ENCODE measurements at places on chromosomes 1 and 21.
A peak's percentile ranks its signal among the peaks of the same experiment; 100 is the strongest.

DNA sequence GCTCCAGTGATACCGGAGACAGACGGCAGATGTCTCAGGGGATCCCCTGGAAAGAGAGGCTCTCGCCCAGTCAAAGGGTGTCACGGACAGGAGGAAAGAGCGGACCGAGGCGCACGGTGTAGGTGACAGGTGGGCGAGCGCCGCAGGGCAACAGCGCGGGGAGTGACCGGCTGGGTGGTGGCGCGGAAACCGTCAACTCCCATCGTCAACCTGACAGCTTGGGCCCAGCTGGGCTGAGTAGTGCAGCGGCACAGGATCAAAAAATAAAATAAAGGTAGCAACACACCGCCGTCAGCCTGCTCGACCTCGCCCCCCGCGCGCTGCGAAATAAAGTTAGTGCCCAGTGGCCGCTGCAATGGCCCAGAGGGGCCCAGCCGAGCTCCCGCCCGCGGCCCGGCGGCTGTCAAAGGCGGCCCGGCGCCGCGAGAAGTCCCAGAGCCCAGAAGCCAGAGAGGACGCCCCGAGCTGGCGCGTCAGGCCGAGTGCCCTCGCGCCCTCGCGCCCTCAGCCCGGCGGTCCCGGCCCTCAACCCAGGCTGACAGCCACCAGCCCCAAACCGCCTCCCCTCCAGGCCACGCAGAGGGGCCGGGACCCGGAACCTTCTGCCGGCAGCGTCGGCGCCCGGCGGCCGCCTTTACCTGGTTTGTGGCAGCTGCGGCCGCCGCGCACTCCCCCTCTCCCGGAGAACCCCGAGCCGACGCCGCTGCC, at the start of gene LYST:
Gene LYST (minus strand): TSS at position 702 of the 708 bp plus-strand sequence. CDS start 36,489 bp downstream, outside the sequence.
- peak; percentile 35 for DNase-seq

- DNase-seq, result no peak
Observed at GRCh38 chr21:36047139-36047538, 13.2 kb downstream of the SETD4 start.

- DNase-seq, result no peak
Observed at GRCh38 chr1:24696041-24696755, 49.0 kb upstream of the CLIC4 start.

DNA sequence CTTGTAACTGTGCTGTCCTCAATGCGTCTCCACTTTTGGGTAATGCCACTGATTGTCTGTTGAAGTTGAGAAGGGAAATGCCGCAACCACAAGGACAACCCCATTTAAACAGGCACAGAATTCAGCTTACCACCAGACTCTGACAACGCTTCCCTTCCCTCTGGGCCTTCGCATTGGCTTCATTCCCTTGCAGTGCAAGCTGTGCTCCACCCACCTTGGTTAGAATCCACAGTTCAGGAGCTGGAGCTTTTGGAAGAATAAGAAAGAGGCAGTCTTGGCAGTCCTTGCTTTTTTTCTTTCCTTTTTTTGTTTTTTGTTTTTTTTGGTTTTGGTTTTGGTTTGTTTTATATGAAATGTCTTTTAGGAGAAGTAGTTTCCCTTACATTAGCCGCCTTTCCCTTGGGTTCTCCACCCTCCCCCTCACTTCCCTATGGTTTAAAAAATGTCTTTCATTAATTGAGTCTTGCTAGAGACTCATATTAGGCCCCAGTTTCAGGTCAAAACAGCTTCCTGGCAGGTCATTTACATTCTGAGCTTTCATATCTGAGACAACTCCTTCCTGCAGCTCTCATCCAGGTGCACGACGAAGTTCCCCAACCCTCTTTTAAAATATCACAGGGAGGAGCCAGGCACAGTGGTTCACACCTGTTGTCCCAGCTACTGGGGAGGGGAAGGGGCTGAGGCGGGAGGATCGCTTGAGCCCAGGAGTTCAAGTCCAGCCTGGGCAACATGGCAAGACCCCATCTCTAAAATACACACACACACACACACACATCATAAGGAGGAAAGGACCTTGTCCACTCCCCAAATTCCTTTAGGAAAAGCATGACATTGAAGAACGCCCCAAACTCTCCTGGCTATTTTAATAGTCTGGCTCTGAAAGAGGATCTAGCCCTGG, 20.7 kb upstream of the LAX1 start:
- no peak for DNase-seq

GRCh38 chr1:186768906-186769305, 59.8 kb upstream of the PLA2G4A start:
- DNase-seq, result no peak

DNA sequence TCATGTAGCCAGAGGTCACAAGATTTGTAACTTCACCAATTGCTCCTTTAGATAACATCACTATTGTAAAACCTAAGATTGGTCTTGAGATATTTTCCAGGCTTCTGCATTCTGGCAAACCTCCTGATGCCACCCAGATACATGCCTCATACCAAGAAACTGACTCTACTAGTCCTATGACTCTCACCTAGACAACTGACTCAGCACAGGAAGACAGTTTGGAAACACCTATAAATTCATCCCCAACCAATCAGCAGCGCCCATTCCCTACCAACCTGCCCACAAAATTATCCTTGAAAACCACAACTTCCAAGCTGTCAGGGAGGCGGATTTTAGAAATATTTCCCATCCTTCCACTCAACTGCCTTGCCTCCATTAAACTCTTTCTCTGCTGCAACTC, 2.6 kb downstream of the NME7 start:
- DNase-seq, result no peak

- no peak for DNase-seq
Observed at GRCh38 chr1:182889997-182890396, 50.9 kb downstream of the DHX9 start.

DNA sequence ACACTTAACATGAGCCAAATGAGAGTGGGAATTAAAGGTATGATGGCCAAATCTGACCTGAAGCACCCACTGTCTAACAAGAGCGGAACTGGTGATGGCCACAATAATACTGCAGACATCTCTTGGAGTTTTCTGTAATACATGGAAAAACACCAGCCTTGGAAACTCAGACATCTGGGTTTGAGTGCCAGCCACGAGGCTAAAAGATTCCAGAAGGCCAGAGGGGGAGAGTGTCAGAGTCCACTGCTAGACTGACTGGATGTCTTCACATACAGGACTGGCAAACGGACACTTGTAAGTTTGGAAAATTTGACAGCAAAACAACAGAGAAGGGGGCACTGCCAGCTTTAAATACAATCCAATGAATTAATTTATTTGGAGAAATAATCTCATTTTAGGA, 175.1 kb downstream of the ADSS2 start:
- no peak for DNase-seq

- no peak for DNase-seq
Observed at GRCh38 chr1:99599678-99600175, 46.2 kb upstream of the PALMD start.

GRCh38 chr1:37515185-37516034, 844 bp upstream of the MEAF6 start:
- no peak for DNase-seq

DNA sequence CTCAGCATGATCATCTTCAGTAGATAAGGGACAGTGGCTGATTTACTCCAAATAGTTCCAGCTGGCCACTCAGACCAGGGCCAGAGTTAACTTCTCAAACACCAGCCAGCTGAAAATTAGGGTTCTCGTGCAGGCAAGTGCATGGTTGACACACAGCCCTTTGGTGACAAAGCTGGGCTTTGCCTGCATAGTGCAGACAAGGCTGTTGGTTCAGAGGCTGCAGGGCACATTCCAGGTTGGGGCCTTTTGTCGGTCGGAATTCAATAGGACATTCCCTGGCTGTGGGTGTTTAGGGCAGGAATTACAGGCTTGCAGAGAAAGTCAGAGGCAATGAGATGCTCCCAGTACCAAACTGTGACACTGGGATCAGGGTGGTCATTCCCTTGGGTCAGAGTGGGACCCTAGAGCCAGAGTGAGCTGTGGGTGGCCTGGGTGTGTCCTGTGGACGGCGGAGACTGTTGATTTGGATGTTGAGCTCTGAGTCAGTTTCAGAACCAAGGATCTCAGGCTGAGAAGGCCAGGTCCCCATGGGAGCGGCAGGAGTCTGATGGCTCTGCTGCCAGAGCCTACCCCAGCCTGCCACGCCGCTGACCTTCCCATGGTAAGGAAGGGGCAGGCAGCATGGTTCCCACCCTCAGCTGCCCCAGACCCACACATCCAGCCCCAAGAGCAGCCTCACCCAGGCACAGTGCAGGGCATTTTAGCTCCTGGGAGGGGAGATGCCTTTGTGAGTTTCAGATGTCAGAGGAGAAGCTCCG, 56.2 kb downstream of the STUM start:
- no peak for DNase-seq
